Keratinocyte (primary cell): ENCODE measurements at places on chromosomes 7 and 10.
A peak's percentile ranks its signal among the peaks of the same experiment; 100 is the strongest.

DNA sequence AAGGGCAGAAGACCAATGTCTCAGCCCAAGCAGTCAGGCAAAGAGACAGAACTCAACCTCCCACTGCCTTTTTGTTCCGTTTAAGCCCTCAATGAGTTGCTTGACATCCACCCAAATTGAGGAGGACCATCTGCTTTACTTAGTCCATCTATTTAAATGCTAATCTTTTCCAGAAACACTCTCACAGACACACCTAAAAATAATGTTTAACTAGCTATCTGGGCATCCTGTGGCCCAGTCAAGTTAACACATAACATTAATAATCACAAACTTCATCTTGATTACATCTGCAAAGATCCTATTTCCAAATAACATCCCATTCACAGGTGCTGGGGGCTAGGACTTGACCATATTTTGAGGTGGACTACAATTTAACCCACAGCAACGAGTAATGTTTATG is 115.7 kb downstream of the RAB11FIP2 start:
- no peak for DNase-seq

GRCh38 chr10:70886921-70887665 is 1.3 kb downstream of the PCBD1 start:
- DNase-seq: no peak

GRCh38 chr7:155971180-155971770 is 159.0 kb upstream of the SHH start:
- DNase-seq: no peak

DNA sequence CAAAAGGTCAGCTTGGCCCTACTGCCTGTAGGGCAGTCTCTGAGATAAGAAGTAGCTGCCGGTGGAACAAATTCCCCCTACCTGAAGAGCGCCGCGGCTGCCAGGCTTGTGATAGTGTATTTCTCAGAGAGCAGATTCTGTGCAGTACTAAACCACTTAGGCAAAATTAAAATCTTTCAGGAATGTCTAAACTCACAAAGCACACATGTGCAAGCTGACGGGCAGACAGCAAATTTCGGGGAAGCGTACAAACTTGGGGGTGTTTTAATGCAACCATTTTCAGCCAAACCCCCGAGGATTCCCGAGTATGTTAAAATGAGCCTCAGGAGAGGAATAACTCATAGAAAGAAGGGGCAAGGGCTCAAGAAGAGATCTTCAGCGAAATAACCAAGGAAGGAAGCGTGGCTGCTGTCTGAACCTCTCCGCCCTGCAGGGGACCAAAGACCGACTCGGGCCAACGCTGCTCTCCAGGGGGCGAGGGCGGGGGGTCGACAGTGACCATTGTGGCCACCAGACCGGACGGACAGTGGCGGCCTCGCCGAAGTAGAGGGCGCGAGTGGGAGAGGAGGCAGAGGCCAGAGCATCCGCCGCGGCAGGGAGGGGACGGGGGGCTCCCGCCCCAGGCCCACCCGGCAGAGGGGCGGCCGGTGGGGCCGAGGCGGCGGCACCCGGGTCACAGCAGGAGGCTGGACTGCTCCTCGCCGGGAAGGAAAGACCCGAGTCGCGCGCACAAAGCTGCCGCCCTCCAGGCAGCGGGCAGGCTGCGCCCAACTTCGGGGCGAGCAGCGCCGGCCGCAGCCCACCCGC is 819 bp downstream of the HYCC1 start:
- DNase-seq: no peak

- DNase-seq: no peak
Measured at GRCh38 chr7:46707973-46708372, 786.9 kb upstream of the IGFBP3 start.

DNA sequence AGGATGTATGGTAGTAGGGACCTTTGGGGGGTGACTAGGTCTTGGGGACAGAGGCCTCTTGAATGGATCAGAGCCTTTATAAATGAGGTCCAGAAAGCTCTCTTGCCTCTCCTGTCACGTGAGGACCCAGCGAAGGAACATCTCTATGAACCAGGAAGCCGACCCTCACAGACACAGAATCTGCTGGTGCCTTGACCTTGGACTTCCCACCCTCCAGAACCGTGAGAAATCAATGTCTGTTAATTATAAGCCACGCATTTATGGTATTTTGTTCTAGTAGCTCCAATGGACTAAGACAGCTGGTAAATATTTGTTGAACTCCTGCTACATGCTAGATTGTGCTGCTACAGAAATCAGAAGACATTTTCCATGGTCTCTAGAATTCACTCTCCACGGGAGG is 276.9 kb downstream of the SFMBT2 start:
- DNase-seq: no peak

- DNase-seq: no peak
Measured at GRCh38 chr7:98021588-98022351, 31.8 kb upstream of the OCM2 start.

DNA sequence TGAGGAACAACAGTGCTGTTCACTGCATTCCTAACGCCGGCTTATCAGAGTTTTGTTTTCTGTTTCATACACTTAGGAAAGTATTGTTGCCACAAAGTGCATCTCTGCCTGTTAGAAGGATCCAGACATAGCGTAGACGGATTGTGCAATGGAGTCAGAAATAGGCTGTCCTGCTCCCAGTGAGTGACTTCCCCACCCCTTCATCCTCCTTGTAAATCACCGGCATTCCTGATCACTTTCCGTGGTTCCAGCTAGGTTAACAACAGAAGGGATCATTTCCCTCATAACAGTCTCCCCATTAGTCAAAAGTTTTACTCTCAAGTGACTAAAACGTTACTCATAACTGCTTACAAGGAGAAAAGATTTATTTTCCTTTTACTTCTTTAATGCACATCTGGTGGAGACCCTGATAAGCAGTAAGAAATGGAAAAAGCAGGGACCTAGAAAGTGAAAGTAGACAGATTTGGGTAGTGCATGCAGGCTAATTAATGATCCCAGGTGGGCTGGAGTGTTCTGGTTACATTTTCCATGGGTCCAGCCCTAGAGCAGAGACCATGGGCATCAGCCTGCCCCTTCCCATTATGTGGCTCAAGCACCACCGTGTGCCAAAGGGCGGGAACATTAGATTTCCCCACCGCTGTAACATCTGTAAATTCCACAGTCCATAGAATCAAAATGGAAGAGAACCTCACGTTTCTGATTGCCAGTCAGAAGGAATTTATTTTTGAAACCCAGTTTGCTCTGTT is 395.1 kb upstream of the GALNT17 start:
- DNase-seq: no peak

DNA sequence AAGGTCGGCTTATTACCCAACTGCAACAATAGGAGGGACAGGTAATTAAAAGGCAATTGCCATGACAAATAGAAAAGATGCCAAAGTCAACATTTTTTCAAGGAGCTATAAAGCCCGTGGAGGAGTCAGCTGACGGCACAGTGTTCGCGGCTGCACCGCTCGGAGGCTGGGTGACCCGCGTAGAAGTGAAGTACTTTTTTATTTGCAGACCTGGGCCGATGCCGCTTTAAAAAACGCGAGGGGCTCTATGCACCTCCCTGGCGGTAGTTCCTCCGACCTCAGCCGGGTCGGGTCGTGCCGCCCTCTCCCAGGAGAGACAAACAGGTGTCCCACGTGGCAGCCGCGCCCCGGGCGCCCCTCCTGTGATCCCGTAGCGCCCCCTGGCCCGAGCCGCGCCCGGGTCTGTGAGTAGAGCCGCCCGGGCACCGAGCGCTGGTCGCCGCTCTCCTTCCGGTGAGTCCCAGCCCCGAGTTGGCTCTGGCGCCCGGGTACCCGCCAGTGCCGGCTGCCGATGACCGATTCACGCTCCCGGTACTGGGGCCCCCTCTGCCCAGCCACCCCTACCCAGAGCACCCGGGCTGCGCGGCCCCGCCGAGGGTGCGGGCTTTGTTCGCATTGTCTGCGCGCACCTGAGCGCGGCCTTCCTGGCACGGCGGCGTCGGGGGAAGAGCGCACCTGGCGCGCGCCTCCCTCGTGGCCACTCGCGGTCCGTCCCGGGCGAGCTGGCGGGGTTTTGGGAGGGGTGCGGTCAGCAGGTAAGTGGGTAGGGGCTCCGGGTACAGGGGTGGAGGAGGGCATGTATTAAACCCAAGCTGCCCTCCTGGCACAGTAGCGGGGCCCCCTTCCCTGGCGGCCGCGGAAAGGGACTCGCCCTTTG is at the start of gene VWA2:
TSS of gene VWA2 (plus strand) at position 138 of the 877 bp plus-strand sequence. CDS start 9,460 bp downstream, outside the sequence.
- no peak for DNase-seq

DNA sequence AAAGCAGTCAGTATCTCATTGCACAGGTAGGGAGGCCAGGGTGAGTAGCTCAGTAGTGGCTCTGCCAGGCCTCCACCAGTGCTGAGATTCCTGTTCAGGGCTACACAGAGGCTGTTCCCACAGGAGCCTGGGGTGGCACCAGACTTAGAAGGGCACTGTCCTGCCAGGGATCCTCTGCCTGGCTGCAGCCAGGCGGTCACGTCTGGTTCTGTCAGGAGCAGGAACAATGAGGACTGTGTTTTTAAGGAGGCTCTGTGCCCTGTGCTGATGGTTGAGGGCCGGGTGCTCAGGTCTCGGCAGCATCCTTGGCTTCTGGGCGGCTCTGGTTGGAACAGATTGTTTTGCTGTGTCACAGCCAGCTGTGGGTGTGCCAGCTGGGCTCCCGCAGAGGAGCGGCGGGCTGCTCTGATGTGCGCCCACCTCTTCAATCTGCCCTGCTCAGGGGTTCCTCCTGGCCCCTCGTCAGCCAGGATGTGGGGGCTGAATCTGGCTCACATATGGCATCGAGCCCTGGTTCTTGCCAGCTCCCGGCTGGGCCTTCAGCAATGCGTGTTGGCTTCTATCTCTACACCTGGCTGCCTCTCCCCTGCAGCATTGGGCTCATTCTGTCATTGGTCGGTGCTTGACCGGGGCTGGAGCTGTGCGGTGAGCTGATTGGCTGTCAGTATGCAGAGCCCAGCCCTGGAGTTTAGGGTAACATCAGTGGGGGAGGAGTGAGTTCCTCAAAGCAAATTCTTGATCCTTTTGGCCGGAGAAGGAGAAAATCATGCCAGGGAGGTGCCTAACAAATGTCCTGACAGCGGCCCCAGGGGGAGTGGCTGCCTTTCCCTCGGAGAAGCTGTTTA is 41.2 kb downstream of the TACR2 start:
- DNase-seq: no peak

- no peak for DNase-seq
Measured at GRCh38 chr7:34734771-34735170, 76.8 kb downstream of the NPSR1 start.

- no peak for DNase-seq
Measured at GRCh38 chr7:96996958-96997511, 8.3 kb upstream of the DLX6 start.

DNA sequence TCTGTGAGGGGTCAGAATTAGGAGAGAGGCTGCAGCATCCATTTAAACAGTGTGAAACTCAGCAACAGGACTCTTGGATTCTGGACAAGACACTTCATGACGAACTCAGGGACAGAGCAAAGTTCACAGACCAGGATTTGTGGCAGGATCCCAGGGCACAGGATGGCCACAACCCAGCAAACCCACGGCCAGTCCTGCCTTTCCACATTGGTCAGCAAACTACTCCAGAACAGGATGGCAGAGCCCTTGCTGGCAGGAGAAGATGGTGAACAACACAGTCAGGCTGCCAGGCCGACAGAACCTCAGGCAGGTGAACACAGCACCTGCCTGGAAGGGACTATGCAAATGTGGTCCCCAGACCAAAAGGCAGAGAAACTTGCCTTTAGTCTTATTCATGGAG is 34.4 kb downstream of the VSTM4 start:
- DNase-seq: no peak

DNA sequence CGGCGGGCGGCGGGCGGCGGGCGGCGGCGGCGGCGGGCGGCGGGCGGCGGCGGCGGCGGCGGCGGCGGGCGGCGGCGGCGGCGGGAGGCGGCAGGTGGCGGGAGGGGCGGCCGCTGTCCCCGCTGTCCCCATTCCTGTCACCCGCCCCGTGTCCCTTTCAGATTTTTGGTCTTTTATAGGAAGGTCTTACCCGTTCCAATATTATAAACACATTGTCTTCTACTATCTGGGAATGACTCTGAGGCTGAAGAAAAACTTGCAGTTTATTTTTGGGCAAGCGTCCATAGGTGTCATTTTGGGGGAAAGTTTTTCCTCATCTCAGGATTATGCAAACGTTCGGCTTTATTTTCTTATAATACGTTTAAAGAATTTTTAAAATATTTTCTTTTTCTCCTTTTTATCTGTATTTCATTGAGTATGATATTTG is 578 bp downstream of the ZNF713 start:
- DNase-seq: no peak

GRCh38 chr10:100637785-100638184 is 102.0 kb downstream of the HIF1AN start:
- DNase-seq: no peak

- no peak for DNase-seq
Measured at GRCh38 chr7:97868788-97869187, 3.4 kb downstream of the ASNS start.

DNA sequence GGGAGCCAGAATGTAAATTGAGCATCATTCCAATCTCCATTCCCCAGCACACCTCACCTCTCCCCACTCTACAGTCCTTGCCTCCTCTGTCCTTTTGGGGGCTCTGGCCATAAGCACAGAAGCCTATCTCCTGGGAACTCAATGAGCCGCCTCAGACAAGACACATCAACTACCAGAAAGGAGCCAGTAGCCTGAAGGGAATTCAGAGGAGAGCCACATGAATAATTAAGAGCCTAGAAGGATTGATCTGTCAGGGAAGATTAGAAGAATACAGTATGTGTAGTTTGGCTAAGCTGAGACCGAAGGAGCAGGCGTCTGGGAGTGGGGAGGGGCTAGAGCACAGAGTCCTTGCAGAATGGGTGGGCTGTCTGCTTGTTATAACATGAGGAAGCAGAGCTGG is 31.2 kb downstream of the FRMD4A start:
- no peak for DNase-seq

GRCh38 chr10:12252882-12253546 is 57.0 kb downstream of the CDC123 start:
- DNase-seq: no peak

DNA sequence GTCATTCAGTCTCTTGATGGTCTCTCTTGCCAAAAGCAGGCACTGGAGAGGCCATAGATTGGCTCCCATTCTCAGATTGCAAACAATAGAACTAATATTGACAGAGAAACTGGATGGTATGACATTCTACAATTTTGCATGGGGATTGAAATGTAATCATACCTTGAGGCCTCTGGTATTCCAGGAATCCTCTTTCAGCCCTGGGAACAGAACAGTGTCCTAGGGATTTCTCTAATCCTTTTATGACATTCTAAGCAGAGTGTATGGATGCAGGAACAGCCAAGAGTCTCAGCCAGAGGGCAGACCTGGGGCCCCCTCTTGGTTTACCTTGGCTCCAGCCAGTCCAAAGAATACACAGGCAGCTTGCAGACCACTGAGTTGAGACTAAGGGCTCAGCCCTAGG is 206.4 kb downstream of the KCNMA1 start:
- no peak for DNase-seq

DNA sequence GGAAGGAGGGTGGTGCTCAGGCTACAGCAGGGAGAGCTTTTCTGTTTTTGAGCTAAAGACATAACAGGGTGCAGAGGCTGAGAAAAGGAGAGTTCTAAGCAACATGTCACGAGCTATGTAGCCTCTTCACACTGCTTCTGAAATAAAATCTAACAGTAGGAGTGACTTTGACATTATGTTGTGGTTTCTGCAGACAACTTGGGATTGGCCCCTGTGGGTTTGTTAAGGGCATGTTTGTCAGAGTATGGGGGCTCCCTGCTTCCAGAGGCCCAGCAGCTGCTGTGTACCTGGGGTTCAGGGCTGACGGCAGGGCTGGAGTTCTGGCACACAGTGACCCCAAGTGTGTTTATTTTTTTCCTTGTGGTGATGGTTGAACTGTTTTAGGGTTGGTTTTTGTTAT is 24.7 kb downstream of the MMRN2 start:
- DNase-seq: no peak

- peak; percentile 63 for DNase-seq
Measured at GRCh38 chr10:79229071-79229541, 118.2 kb upstream of the PPIF start.
